LHCN-M2 (cell line): ENCODE measurements at places on chromosomes 4 and X. TPM values are rescaled to one million over a fixed set of nuclear protein-coding genes. Genes with fewer than 3 reads are reported as not detected.
A peak's percentile ranks its signal among the peaks of the same experiment; 100 is the strongest.

The TSPAN7 gene
- 0.26 and 1.8 TPM in 2 replicates for total RNA-seq

The MAMLD1 gene
- 3.8 and 4.8 TPM in 2 replicates for total RNA-seq

The LRIT3 gene
- not detected in 2 replicates for total RNA-seq

The NKRF gene
- total RNA-seq: 4.6 and 7.0 TPM in 2 replicates

The GAGE12H gene
- not detected in 2 replicates for total RNA-seq

The SRPX gene
- total RNA-seq: 182 and 185 TPM in 2 replicates

The ITGB1BP2 gene
- 1.6 and 1.9 TPM in 2 replicates for total RNA-seq

The ZNF157 gene
- total RNA-seq: 0.06 TPM in 1 of 2 replicates, not detected in the other

The PF4V1 gene
- total RNA-seq: not detected in 2 replicates

The TMPRSS11A gene
- total RNA-seq: not detected in 2 replicates

The XAGE1A gene
- total RNA-seq: not detected in 2 replicates

The HHIP gene
- total RNA-seq: 1.7 and 3.7 TPM in 2 replicates

DNA sequence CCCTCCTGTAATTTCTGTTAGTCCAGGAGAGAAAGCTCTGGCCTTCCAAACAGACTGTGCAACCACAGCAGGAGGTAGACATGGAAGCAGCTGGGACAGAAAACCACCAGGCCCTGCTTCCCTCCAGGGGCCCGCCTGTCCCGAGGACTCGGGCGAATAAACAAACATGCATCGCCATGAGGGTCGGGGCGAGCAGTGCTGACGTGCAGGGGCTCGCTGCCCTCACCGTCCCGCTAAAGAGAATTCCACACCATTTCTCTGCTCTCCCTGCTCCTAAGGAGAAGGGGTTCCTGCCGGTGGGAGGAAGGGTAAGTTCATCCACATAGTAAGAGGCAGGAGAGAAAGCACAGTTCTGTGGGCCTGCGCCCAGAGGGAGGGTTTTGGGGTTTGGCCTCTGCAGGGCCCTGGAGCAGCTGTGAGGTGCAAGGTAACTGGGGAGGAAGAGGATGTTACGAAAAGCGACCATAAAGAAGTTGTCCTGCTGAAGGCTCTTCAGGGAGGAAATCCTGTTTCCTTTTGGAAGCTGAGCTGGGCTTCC, 54.9 kb downstream of the WFS1 start:
- DNase-seq: no peak

DNA sequence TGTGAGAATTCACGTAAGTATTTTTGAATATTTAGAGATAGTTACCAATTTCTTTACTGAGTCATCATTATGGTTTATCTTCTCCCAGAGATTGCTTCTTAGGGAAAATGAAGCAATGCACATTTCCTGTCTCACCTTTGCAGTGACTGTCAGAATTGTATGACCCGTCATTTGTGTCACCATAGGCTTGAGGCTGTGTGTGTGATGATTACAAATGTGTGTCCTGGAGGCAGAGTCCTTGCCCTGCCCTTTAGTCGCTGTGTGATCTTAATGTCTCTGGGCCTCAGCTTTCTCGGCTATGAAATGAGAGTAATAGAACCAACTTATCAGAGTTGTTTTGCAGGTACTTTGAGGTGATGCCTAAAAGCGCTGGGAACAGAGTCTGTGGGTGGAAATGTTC, 13.9 kb downstream of the HCCS start:
- DNase-seq: no peak

- DNase-seq: peak; percentile 64
Measured at GRCh38 chr4:74449571-74450297, 4.8 kb downstream of the AREG start.

DNA sequence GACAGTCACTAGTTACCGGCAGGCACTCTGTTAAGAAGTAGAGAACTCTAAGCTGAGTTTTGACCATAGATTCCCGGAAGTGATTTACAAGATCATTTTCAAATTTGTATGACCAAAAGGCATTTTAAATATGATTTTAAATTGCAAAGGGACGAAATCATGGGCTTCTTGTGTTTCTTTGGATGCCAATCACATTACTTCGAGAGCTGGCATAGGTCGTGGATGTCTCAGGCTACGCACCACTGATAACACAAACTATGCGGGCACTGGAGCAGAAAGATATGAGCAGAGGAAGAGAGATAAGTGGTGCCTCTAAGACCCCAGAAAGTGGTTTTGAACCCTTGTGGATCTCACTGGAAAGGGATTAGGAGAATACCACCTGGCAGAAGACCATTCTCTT, 294.2 kb upstream of the FTHL17 start:
- DNase-seq: no peak

- no peak for DNase-seq
Measured at GRCh38 chr4:44912980-44913379, 186.6 kb upstream of the GNPDA2 start.

DNA sequence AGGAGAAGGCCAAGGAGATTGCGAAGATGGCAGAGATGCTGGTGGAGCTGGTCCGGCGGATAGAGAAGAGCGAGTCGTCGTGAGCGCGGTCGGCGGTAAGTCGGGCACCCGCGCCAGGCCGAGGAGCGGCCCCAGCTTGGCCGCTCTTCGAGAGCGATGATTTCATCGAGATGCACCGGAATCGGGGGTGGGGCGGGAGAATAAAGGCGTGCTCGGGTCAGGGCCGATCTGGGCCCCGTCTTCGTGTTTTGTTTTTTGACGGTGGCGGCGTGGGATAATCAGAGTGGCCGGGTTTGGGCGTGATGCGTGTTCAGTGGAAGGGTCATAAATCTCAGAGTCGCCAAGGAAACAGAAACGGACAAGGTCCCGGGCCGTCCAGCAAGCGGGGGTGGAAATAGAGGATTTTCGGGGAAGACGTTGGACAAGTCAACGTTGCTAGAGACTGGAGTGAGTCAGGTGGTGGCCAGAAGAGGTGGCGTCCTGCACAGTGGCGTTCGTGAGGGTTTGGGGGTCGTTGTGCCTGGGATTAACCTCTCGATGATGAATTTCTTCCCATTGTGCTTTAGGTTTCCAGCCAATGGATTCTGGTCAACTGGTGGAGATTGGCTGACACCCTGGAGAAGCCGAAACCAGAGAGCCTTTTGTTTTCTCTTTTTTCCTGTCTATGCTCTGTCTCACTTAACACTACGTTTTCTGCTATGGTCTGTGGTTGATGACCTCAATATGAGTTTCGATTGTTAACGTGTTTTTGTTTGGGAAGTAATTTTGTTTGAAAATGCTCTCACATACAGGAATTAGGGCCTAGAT, 882 bp downstream of the MRFAP1 start:
- peak; percentile 57 for DNase-seq

- DNase-seq: no peak
Measured at GRCh38 chr4:185955826-185956543, 113.0 kb upstream of the TLR3 start.

- no peak for DNase-seq
Measured at GRCh38 chr4:159705334-159705733, 602.5 kb downstream of the RAPGEF2 start.

DNA sequence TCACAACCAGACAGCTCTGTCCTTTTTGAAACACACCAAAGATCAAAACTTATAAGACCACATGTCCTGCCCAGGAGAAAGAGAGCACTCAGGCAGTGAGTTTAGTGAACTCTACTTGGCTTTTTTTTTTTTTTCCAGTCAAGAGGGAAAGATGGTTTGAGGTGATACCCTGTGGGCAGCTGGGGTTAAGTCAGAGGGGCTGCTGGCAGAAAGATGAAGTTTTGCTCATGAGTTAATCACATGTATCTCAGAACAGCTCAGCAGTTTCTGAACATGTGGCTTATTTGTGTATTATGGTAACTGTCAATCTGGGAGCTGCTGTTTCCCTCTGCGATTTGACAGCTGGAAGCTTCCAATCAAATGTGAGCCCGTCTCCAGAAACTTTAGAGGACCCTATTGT, 56.4 kb upstream of the MAP3K15 start:
- DNase-seq: no peak

- DNase-seq: no peak
Measured at GRCh38 chr4:184439856-184440594, 34.3 kb downstream of the IRF2 start.

- DNase-seq: no peak
Measured at GRCh38 chr4:81714291-81714690, 242.6 kb upstream of the RASGEF1B start.

DNA sequence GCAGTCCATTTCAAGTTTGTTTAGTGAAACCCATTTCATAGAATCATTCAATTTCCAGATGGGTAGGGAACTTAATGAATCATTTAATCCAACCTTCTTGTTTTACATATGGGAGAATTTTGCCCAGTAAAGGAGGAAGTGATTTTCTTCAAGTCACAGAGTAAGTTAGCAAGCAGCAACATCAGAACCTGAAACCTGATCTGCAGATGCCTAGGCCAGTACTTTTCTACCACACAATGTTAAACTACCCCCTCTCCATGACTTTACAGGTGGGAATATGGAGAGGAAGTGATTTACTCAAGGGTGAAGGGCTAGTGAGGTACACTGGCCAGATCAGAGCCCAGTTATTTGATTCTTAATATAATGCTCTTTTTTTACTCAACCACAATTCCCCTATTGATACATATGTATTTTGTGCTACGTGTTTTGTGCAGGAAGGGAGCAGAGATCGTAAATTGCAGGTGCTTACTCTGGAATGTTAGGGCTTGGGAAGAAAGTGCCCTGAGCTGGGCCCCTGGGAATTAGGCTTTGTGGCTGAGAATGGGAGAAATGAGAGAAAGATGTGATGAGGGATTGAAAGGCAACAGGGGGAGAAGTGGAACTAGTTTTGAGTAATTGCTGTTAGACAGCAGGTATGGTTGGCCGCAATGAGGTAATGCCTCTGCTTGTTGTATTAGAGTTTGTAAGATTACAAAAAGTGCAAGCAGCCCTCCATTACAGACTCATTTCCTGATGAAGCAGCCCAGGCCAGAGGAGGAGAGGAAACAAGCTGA, 6.8 kb downstream of the LHFPL1 start:
- DNase-seq: no peak

DNA sequence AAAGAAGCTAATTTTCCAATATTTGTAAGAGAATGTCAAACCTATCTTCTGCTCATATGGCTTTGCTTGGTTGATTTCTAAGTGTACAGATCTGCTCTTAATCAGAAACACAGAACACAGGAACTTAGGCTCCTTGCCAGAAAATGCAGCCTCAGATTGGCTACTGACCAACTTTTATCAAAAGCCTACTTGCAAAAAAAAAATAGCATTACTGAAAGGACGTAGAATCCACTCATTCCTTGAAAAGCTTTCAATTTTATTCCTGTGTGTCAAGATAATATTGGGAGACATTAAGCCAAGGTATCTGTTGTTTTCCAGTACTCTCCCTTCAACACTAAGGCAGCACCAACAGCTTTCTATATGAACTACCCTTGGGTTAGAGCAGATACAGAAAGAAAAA, 127.6 kb upstream of the INTU start:
- peak; percentile 31 for DNase-seq

DNA sequence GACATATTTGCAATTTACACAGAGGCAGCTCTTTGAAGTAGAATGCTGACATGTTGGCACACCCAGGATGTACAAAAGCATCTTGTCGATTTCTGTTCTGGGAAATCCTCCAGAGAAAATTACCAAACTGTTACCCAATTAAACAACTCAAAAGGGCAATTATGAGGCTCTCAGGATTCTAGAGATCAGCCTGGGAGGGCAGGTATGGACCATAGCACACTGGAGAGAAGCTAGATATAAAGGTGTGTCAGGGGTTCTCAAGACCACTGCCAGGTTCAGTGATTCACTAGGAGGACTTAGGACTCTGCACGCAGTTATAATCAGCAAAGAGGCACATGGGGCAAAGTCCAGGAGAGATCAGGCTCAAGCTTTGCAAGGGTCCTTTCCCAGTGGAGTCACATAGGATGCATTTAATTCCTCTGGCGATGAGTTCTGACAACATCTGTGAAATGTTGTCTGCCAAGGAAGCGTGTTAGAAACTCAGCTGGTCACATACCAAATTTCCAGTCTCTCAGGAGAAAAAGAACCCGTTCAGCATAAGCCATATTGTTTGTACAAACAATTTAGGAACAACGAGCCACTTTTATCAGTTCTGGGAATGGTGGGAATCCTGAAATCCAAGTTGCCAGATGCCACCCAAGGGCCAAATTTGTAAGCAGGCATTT, 100.8 kb downstream of the SYTL5 start:
- DNase-seq: no peak

DNA sequence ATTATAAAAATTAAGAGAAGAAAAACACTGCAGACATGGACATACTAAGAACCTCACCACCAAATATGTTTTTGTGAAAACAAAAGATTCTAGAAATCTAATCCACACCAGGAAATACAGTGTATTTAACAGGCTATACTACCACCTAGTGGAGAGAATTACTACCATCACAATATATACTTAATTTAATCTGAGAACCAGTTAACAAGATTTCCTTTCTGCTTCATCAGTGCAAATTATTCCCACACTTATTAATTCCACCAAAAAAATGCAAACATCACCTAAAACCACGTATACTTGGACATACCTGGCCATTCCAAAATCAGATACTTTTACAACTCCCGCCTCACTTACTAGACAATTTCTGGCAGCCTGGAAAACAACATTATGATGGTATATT, 7.0 kb upstream of the TXK start:
- peak; percentile 39 for DNase-seq

DNA sequence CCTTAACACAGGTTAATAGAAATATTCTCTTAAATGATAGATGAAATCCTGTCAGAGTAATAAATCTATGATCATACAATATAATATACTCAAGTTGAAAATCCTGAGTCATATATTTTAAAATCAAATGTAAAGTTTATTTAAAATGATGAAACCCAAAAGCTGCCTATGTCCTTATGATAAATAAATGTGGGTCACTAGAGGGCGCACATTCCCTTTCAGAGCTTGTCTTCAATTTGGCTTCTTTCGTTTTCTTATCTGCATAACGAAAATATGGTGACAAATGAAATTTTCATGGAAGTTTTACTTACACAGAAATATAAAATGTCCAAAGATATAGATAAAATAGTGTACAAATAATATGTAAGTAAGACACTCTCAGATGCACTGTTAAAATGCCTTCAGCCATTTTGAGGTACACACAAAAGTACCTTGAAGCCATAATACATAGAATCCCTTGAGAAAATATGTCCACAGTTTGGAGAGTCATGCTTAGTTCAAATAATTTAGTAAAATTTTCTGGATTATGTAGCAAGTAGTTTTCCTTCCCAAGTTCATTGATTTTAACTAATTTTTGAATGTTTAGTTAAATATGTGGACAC, 680.4 kb downstream of the DMD start:
- peak; percentile 36 for DNase-seq

- no peak for DNase-seq
Measured at GRCh38 chr4:138367942-138368341, 125.8 kb upstream of the SLC7A11 start.

DNA sequence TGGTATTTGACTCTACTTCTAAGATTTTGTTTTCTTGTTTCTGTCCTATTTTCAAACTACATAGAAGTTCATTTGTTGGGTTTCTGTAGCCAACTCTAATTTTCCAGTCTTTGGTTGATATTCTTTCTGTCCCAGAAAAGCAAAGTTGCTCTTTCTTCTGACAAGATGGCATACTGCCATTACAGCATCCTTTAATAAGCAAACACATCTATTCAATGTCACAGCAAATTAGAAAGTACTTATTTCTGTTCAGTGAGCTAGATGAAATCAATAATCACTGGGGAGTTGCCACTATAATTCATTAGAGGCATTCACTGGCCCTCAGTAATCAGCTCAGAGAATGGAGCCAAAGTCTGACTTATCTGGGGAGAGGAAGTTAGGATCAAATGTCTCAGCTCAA, 1258.0 kb upstream of the IGFBP7 start:
- no peak for DNase-seq
